Neuronal stem cell (in vitro differentiated cells): ENCODE measurements at places on chromosomes 4 and X.

- H3K27me3 ChIP-seq: no peaks in the 10 kb centered on the region
- no peak overlapping the region for H3K27ac ChIP-seq
- no peak for DNase-seq
- no peaks in the 10 kb centered on the region for H3K4me1 ChIP-seq
- peaks cover 97% of the 10 kb centered on the region for H3K36me3 ChIP-seq
Observed at GRCh38 chr4:73161527-73162185, 92.1 kb upstream of the COX18 start.

DNA sequence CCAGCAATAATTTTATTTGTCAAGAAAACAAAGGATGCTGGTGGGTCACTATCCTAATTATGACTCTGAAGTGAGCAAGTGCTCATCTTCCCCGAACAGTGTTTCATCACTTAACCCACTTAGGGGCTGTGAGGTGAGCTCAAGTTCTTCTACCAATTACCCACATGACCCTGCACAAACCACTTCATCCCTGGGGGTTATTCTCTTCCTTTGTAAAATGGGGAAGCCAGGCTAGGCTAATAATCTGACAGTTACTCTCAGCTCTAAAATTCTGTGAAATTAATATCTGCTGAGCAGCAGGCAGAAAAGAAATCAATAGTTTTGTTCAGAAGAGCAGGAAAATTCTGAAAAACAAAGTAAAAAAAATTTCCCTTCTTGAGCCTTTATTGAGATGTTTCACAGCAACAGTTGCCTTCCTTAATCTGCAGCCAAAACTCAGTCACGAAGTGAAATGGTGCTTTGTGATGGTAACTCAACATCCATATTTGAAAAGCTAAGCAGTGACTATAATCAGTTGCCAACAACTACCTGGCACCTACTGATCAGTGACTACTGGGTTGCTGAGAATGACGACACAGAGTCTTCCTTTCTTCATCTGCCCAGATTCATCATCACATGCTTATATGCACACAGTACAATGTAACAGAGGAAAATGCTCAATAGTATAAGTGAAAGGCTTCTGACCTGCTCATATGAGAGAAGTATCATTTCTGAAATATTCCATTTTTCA lies 24.1 kb downstream of the ATP8A1 start:
- no peak overlapping the region for H3K4me3 ChIP-seq
- DNase-seq: no peak
- H3K36me3 ChIP-seq: no peaks in the 10 kb centered on the region
- H3K27me3 ChIP-seq: no peaks in the 10 kb centered on the region
- no peak overlapping the region for H3K27ac ChIP-seq

DNA sequence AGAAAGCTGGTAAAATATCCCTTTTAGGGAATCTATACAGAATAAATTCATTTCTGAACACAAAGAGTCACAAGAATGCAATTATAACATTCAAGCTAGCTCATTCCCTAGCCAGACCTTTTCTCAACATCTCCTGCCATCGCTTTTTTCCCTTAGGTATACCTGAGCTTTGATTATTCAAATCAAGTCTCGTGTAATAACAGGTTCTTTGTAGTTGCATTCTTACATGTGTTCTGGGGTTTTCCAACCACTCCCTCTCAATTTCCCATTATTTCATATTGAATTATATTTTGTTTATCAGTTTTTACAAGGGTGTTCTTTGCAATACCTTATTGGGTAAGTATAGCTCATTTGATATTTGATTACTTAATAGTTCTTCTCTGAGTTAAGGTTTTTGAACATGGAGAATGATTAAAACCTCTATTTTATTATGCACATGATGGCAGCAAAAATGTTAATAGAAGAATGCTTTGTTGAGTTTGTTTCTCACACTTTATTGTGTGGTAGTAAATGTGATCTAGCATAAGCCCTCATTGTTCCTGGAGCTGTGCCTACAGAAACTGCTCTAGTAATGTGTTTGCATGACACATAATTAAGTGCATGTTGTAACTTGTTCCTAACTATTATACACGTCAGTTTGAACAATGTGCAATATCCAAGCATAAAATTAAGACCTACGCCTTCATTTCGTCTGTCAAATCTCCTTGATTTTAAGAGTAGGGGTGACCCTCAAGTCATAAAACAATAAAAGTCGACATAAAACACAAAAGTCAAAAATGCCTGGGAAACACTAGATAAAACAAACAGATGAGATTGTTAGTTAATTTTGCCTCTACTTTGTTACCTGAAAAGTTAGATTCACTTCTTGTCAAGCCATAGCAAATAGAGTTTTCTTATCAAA lies 124.0 kb upstream of the POF1B start:
- DNase-seq: no peak
- no peaks in the 10 kb centered on the region for H3K4me1 ChIP-seq
- no peaks in the 10 kb centered on the region for H3K27me3 ChIP-seq
- no peaks in the 10 kb centered on the region for H3K36me3 ChIP-seq
- H3K4me3 ChIP-seq: no peak overlapping the region

DNA sequence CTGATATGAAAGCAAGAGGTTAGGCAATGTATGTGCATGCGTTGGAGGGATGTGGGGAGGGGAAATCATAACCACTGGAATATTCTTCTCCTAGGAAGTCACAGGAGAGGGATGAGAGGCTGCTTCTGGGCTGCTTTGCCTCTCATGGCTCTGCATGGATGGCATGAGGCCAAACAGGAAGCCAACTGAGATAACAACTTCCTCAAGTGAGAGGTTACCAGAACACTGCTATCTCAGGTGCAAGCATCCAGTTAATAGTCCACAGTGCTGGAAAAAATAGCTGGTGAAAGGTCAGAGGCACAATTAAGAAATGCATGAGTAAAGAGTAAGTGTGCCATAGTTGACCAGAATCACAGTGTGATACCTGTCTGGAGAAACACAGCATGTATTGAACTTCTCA lies 113.3 kb downstream of the ELOVL6 start:
- peaks cover 9% of the 10 kb centered on the region for H3K4me1 ChIP-seq
- H3K4me3 ChIP-seq: no peak overlapping the region
- DNase-seq: no peak
- peaks cover 3% of the 10 kb centered on the region for H3K36me3 ChIP-seq
- H3K27ac ChIP-seq: no peak overlapping the region

GRCh38 chr4:8586671-8587468 lies 5.7 kb upstream of the CPZ start:
- peaks cover 15% of the 10 kb centered on the region for H3K4me1 ChIP-seq
- no peak overlapping the region for H3K27ac ChIP-seq
- no peaks in the 10 kb centered on the region for H3K36me3 ChIP-seq
- no peak for DNase-seq
- H3K4me3 ChIP-seq: no peak overlapping the region
- no peaks in the 10 kb centered on the region for H3K27me3 ChIP-seq

DNA sequence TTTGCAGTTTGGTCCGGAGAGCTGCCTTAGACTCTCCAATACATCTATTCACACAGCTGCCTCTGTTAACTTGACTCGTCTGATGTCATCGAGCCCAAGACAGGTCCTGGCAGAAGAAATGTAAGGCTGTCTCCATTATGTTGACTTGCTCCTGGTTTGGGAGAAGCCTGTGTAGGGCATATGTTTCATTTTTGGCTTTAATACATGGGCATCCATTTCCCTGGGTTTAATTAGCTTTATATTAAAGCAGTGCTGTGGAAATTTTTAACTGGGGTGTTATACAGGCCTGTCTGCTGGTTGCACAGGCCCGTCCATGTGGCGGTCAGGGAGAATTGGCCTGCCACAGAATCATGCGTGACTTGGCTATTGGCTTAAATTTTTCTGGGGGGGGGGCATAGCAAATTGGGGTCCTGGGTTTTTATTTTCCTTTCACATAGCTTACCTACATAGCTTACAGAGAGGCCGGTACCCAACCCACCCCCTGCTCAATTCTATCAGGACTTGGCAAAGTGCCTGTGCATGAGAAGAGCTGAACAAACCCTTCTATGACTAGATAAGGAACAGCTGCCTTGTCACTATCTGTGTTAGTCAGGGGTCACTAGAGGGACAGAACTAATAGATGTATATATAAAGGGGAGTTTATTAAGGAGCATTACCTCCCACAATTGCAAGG lies 123.5 kb upstream of the WDR1 start:
- DNase-seq: no peak
- H3K27me3 ChIP-seq: no peaks in the 10 kb centered on the region
- H3K4me3 ChIP-seq: no peak overlapping the region
- peaks cover 2% of the 10 kb centered on the region for H3K4me1 ChIP-seq

GRCh38 chr4:48025005-48025404 lies 8.4 kb downstream of the NIPAL1 start:
- H3K36me3 ChIP-seq: no peaks in the 10 kb centered on the region
- DNase-seq: no peak
- H3K4me1 ChIP-seq: no peaks in the 10 kb centered on the region
- H3K27ac ChIP-seq: no peak overlapping the region

DNA sequence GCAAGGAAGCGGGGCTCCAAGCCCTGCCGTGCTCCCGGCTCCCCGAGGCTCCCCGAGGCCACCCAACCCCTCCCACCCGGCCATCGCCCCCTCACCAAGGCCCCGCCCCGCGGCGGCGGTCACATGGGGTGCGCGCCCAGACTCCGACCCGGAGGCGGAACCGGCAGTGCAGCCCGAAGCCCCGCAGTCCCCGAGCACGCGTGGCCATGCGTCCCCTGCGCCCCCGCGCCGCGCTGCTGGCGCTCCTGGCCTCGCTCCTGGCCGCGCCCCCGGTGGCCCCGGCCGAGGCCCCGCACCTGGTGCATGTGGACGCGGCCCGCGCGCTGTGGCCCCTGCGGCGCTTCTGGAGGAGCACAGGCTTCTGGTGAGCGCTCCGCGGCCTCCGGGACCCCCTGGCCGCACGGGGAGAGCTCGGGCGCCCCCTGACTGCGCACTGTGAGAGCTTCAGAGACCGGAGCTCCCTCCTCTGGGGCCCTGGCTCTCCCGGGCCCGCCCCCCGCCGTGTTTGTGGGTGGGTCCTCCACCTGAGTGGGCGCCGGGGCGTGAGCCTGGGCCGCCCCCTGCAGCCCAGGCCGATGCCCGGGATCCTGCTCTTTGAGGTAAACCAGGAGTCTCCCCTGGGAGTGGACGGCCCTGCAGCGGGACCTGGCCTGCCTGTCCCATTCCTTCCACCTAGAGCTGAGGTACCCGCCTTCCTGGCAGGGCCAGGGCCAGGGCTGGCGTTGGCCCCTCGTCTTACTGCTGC lies at the start of gene IDUA:
IDUA (plus strand) TSS at position 166 of the 745 bp plus-strand sequence; CDS start at position 207, 41 bp downstream.
- peak within 1 kb of the TSS; percentile 86 for H3K4me3 ChIP-seq
- H3K27ac ChIP-seq: no peak within 1 kb of the TSS
- no peaks in the 10 kb centered on the region for H3K36me3 ChIP-seq
- peak; percentile 54 for DNase-seq

GRCh38 chrX:4930426-4930825 lies 1217.0 kb upstream of the PRKX start:
- no peak overlapping the region for H3K27ac ChIP-seq
- H3K4me1 ChIP-seq: no peaks in the 10 kb centered on the region
- H3K4me3 ChIP-seq: no peak overlapping the region
- DNase-seq: no peak
- no peaks in the 10 kb centered on the region for H3K36me3 ChIP-seq

- DNase-seq: no peak
- H3K4me3 ChIP-seq: no peak overlapping the region
- H3K36me3 ChIP-seq: no peaks in the 10 kb centered on the region
- H3K27me3 ChIP-seq: no peaks in the 10 kb centered on the region
- H3K27ac ChIP-seq: no peak overlapping the region
Observed at GRCh38 chrX:55794405-55794804, 76.9 kb downstream of the RRAGB start.

- no peaks in the 10 kb centered on the region for H3K4me1 ChIP-seq
- H3K27ac ChIP-seq: no peak overlapping the region
- no peaks in the 10 kb centered on the region for H3K36me3 ChIP-seq
- no peaks in the 10 kb centered on the region for H3K27me3 ChIP-seq
Observed at GRCh38 chr4:151942971-151943370, 182.2 kb upstream of the GATB start.

GRCh38 chr4:89491761-89492160 lies 184.2 kb upstream of the GPRIN3 start:
- DNase-seq: no peak
- H3K36me3 ChIP-seq: no peaks in the 10 kb centered on the region
- H3K27me3 ChIP-seq: no peaks in the 10 kb centered on the region
- no peak overlapping the region for H3K4me3 ChIP-seq

GRCh38 chr4:912548-913279 lies 19.4 kb downstream of the GAK start:
- no peak for DNase-seq
- H3K27ac ChIP-seq: no peak overlapping the region
- peaks cover 34% of the 10 kb centered on the region for H3K36me3 ChIP-seq
- no peaks in the 10 kb centered on the region for H3K4me1 ChIP-seq
- H3K4me3 ChIP-seq: no peak overlapping the region

DNA sequence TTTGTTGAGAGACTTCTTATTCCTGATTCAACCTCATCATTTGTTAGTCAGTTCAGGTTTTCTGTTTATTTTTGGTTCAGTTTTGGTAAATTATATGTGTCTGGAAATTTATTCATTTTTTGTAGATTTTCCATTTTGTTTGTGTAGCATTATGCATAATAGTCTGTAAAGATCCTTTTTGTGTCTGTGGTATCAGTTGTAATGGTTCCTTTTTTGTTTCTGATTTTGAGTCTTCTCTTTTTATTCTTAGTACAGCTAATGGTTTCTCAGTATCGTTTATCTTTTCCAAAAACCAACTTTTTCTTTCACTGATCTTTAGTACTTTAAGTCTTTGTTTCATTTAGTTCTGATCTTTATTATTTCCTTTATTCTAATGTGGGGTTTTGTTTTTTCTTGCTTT lies 61.4 kb downstream of the NWD2 start:
- no peaks in the 10 kb centered on the region for H3K36me3 ChIP-seq
- no peak overlapping the region for H3K4me3 ChIP-seq
- DNase-seq: no peak
- H3K4me1 ChIP-seq: no peaks in the 10 kb centered on the region

GRCh38 chr4:152090543-152090942 lies 329.7 kb upstream of the GATB start:
- no peak overlapping the region for H3K4me3 ChIP-seq
- H3K27ac ChIP-seq: no peak overlapping the region
- DNase-seq: no peak
- no peaks in the 10 kb centered on the region for H3K36me3 ChIP-seq
- no peaks in the 10 kb centered on the region for H3K27me3 ChIP-seq
- H3K4me1 ChIP-seq: no peaks in the 10 kb centered on the region

- H3K27me3 ChIP-seq: no peaks in the 10 kb centered on the region
- H3K4me1 ChIP-seq: no peaks in the 10 kb centered on the region
- DNase-seq: no peak
Observed at GRCh38 chrX:9635368-9635767, 130.3 kb downstream of the GPR143 start.

GRCh38 chr4:169810325-169811323 lies 52.9 kb upstream of the HPF1 start:
- H3K27me3 ChIP-seq: no peaks in the 10 kb centered on the region
- H3K36me3 ChIP-seq: no peaks in the 10 kb centered on the region
- no peak overlapping the region for H3K4me3 ChIP-seq
- peak; percentile 63 for DNase-seq

- H3K4me3 ChIP-seq: no peak overlapping the region
- no peaks in the 10 kb centered on the region for H3K4me1 ChIP-seq
- DNase-seq: no peak
- no peaks in the 10 kb centered on the region for H3K27me3 ChIP-seq
Observed at GRCh38 chrX:5733501-5733900, 495.2 kb downstream of the NLGN4X start.

DNA sequence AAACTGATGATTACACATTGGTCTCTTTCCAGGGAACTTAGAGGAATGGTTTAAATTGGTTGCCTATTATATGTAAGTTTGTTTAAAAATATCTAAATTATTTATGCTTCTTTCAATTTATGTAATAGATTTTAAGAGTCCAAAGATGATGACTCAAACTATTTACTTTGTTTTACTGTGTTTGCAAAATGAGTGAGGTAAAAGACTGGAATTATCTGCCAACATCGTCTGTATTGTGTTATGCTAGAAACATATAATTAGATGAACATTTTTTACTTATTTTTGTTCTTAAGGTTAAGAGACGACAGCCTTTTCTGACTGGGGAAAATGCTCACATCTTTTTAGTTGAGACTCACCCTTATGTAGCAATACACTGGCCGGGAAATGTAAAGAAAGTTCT lies 51.1 kb upstream of the SYTL5 start:
- no peaks in the 10 kb centered on the region for H3K27me3 ChIP-seq
- DNase-seq: no peak
- no peak overlapping the region for H3K27ac ChIP-seq
